Stimulated activated CD8-positive, alpha-beta memory T cell treated with anti-CD3 and anti-CD28 coated beads, Interleukin-4, amount 100 ng/mL, for 1 hour (primary cell): ENCODE measurements at places on chromosomes 16 and 17.
A peak's percentile ranks its signal among the peaks of the same experiment; 100 is the strongest.

DNA sequence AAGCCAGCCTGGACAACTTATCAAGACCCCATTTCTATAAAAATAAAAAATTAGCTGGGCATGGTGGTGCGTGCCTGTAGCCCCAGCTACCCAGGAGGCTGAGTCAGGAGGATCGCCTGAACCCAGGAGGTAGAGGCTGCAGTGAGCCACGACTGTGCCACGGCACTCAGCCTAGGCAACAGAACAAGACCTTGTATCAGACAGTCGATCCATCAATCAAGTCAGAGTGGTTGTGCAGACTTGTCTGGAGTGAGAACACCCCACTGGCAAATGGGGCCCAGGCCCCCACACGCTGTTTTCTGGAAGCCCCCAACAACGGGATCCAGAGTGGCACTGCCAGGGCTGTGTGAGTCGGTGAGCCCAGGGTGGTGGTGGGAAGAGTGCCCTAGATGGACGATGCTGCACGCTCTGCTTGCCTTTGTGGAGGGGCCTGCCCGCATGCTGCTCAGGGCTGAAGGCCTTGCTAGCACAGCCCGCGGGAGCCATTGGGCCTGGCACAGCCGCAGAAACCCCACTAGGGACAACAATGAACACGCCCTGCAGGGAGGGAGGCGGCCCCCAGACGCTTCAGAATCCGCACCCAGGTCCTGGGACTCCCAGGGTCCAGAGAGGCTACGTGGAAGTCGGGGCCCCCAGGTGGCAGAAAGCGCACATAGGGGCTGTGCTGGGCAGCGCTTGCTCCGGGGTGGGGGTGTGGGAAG, 80.1 kb upstream of the GNG13 start:
- no peak for DNase-seq

DNA sequence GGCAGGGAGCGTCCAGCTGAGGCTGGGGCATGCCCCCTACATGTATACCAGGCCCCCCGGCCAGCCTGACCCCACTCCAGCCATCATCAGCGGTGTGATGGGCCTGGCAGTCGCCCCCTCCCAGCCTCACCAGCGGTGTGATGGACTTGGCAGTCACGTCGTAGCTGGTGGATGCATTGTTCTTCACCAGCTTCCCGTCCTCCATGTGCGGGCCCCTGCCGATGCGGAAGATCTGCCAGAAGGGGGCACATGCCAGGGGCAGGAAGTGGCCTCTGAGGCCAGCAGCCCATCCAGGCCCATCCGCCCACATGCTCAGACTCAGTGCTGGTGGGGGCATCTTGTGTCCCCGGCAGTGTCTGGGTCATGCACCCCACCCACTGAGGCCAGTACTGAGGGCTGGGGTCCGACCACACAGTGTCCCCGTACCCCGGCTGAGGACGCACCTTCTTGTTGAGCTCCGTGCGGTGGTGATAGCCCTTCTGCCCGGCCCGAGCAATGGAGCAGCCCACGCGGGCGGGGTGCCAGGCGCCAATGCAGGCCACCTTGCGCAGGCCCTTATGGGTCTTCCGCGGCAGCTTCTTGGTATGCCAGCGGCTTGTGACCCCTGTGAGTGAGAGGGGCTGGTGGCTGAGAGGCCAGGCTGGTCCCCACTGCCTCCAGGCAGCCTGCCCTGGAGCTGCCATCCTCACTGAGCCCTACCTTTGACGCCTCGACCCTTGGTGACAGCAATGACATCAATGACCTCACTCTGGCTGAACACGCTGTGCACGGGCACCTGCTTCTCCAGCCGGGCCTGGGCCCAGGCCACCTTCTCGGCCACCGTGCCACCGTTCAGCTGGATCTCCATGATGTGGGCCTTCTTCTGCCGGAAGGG, 3.7 kb upstream of the MSRB1 start:
- DNase-seq = no peak

DNA sequence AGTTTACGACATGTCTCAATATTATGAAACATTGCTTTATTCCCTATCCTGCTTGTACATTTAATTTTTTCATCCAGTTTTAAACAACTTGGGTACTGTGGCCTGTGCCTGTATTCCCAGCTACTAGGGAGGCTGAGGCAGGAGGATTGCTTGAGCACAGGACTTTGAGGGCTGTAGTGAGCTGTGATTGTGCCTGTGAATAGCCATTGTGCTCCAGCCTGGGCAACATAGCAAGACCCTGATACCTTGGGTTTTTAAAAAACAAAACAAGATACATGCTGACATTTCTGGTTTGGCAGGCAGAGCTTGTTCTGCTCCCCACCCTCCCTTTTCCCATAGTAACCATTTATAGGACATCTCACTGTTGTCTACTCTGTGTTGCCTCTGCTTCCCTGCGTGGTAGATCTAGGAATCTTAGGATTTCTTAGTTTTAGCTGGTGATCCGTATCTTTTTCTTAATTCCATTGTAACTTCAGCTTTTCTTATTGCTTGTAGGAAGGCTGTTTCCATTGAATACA, 35.6 kb downstream of the TENT4B start:
- no peak for DNase-seq

DNA sequence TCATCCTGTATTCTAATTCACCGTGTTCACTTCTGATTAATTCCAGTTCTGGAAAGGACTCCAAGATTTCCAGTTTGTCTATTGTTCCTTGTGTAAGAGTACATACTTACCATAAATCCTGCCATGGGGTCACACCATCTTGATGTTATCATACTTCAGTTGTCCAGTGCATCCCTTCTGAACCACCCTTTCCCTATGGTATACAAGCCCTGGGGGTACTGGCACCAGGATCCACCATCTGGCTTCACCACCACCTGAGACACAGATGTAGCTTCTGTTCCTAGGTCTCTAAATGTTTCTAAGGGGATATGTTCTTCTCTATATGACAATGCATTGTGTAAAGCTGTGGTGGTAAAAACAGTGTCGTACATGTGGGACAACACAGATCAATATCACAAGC, 21.2 kb downstream of the SGF29 start:
- DNase-seq = no peak

DNA sequence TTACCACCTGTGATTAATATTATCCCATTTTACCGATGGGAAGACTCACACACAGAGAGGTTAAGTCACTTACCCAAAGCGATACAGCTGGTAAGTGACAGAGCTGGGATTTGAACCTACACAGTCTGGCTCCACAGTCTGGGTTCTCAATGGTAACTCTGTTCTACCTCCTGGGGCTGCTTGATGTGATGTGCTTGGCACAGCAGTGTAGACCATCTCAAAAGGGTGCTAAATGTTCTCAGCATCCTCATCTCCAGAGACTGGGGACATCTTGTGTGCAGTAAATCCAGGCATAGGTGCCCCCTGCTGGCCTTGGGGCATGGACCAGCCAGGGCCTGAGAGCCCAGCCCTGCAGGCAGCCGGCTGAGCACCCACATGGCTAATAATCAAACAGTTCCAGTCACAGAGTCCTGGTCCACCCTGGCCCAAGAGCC, 15.4 kb upstream of the KATNB1 start:
- DNase-seq = peak; percentile 17

DNA sequence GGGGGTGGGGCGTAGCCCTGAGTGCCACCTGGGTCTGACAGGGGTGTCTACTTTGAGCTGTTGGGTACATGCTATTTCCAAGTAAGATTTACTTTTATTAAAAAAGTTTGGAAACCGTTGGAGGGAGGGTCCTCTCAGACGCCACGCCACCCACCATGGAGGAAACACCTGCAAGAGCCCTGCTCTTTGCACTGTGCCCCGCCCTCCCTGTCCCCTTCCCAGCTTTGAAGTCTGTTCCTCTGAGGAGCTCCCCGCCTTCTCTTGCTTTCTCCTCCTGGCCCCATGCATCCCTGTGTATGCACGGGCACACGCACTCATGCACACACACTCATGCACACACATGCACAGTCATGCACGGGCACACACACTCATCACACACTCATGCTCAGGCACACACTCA, 15.5 kb downstream of the ADGRG1 start:
- no peak for DNase-seq

GRCh38 chr16:69796285-69797118, 34.4 kb downstream of the WWP2 start:
- no peak for DNase-seq

- no peak for DNase-seq
Measured at GRCh38 chr17:83190004-83190385, 110.6 kb downstream of the METRNL start.

DNA sequence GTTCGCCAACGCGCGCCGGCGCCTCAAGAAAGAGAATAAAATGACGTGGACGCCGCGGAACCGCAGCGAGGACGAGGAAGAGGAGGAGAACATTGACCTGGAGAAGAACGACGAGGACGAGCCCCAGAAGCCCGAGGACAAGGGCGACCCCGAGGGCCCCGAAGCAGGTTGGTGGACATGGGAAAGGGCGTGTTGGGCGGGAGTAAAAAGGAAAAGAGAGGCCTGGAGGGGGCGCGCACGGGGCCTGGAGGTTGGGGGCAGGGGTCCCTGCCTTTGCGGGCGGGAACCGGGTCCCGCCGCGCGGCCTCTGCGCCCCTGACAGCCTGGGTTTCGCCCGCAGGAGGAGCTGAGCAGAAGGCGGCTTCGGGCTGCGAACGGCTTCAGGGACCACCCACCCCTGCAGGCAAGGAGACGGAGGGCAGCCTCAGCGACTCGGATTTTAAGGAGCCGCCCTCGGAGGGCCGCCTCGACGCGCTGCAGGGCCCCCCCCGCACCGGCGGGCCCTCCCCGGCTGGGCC, 2.1 kb downstream of the IRX5 start:
- no peak for DNase-seq

- no peak for DNase-seq
Measured at GRCh38 chr17:12940699-12941098, 77.1 kb downstream of the ELAC2 start.

GRCh38 chr16:22007509-22008214, at the start of gene MOSMO:
TSS of gene MOSMO (plus strand) at chr16:22008111. CDS start at chr16:22008302, 191 bp downstream.
- peak; percentile 38 for DNase-seq

DNA sequence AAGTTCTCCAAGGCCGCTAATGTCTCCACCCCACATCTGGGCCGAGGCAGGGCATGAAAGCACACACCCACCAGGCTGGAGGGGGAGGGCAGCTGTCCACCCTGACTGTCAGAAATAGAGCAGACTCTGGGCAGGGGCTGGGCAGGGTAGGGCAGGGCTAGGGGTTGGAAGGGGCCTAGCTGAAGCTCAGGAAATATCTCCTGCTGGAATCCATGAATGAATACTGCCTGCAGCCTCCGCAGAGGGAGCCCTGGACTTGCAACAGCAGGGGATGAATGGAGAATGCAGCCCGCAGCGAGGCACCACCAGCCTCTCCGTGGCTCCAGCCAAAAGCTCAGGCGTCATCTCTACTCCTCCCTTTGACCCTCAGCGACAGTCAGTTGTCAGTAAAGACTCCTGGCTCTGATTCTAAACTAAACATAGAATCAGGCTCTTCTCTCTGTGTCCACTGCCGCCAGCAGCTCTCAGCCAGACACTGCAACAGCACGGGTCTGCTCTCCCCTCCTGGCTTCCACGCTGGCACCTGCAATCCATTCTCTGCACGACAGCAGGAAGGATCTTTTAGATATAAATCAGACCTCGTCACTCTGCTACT, 23.9 kb upstream of the NGFR start:
- no peak for DNase-seq

- no peak for DNase-seq
Measured at GRCh38 chr17:81171941-81172340, 5.9 kb upstream of the AATK start.

DNA sequence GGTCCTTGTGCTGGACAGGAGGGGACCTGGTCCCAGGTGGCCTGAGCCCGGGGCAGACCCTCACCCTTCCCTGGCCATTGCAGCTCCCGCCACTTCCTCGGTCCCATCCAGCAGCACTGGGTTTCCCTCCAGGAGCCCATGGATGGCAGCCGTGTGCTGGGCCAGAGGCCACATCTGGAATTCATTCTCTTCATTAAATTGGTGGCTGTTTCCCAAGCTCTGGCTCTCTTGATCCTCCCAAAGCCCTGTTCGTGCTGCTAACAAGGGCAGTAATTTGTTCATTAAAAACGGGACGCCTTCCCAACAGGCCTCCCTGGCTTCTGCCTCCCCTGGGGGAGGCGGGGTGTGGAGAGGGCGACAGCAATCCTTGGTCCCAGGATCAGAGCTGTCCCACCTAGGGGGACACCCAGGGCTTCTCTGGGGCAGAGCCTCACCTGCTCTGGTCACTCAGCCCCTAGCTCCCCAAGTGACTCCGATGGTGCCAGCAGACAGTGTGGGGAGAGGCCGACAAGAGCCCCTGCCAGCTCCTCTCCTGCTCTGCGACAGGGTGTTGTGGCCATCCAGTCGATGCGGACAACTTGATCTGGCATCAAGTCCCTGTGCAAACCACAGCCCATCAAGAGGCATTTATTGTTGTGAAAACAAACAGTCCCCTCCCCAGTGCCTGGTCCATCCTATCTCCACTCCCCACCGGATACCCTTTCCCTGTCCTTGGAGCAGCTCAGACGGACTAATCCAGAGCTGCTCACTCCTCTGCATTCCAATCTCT, 44.0 kb downstream of the SDK2 start:
- DNase-seq = no peak

GRCh38 chr16:27460663-27461482, 58.9 kb downstream of the IL21R start:
- DNase-seq = no peak

- DNase-seq = no peak
Measured at GRCh38 chr16:47431960-47432359, 28.9 kb downstream of the ITFG1 start.

- no peak for DNase-seq
Measured at GRCh38 chr17:67021196-67021595, 23.2 kb upstream of the CACNG1 start.

GRCh38 chr16:77589071-77589765, 133.1 kb upstream of the NUDT7 start:
- no peak for DNase-seq

DNA sequence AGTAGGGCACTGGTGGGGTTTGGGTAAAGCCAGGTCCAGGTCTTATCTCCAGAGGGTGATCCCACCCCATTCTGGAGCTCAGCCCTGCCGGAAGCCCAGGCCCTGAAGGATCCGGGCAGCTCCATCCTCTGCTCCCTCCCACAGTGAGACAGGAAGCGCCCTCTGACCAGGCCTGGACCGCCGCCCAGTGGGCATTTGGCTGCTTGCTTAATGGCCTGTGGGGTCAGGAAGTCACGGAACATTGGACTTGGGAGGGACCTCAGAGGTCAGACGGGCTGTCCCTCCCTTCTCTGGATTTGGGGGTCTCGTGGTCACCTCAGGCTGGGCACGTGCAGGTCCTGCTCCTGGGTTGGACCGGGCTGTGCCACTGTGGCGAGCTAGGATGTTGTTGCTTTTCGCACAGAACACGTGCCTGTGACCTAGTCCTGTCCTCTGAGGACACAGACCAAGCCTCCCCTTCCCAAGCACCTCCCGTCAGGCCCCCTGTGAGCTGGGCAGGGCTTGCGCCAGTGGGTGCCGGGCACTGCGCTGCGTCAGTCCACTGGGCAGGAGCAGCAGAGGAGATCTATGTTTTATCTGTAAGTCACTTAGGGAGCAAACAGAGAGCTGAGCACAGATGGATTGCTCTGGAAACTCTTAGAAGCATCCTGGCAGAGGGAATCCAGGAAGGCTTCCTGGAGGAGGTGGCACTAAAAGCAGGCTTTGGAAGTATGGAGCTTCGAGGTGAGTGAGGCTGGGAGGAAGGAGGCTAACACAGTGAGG, 49.4 kb upstream of the GSE1 start:
- DNase-seq = no peak
